ENCODE measurements at places on chromosomes 3 and 15.

GRCh38 chr3:69353088-69353478 lies 32.8 kb downstream of the FRMD4B start:
- DNase-seq = no peak
- no peaks in the 10 kb centered on the region for H3K4me1 ChIP-seq
- H3K4me3 ChIP-seq = peak overlapping the region; percentile 26
- H3K27ac ChIP-seq = peak overlapping the region; percentile 11
- no peaks in the 10 kb centered on the region for H3K36me3 ChIP-seq

GRCh38 chr3:105458518-105459215 lies 92.0 kb downstream of the ALCAM start:
- DNase-seq = no peak
- no peaks in the 10 kb centered on the region for H3K4me1 ChIP-seq
- no peak overlapping the region for H3K4me3 ChIP-seq
- no peaks in the 10 kb centered on the region for H3K36me3 ChIP-seq
- no peak overlapping the region for H3K27ac ChIP-seq

- H3K36me3 ChIP-seq = no peaks in the 10 kb centered on the region
- DNase-seq = no peak
- no peak overlapping the region for H3K27ac ChIP-seq
- no peaks in the 10 kb centered on the region for H3K4me1 ChIP-seq
- H3K27me3 ChIP-seq = no peaks in the 10 kb centered on the region
- H3K4me3 ChIP-seq = no peak overlapping the region
Measured at GRCh38 chr3:171407759-171408158, 52.4 kb downstream of the TNIK start.

GRCh38 chr3:138417559-138417982 lies 16.8 kb upstream of the ESYT3 start:
- H3K4me1 ChIP-seq = no peaks in the 10 kb centered on the region
- H3K36me3 ChIP-seq = no peaks in the 10 kb centered on the region
- peak; percentile 49 for DNase-seq

- no peak overlapping the region for H3K27ac ChIP-seq
- no peaks in the 10 kb centered on the region for H3K4me1 ChIP-seq
- no peak overlapping the region for H3K4me3 ChIP-seq
- no peaks in the 10 kb centered on the region for H3K27me3 ChIP-seq
Measured at GRCh38 chr3:22231061-22231460, 480.1 kb upstream of the ZNF385D start.

DNA sequence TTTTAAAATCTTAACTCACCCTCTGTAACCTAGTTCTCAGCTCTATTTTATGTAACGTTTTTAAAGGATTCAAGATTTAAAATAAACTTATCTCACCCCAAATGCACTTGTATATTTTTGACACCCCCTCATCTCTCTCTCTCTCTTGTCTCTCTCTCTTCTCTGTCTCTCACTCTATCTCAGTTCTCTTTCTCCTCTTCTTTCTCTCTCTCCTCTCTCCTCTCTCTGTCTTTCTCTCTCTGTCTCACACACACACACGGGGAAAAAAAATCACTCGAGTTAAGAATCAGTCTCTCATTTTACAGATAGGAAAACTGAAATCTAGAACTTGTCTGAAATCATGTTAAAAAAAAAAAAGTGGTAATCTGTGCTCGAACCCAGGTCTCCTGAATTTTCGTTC lies 108.5 kb downstream of the LPP start:
- peak overlapping the region; percentile 80 for H3K27ac ChIP-seq
- H3K4me3 ChIP-seq = no peak overlapping the region
- no peaks in the 10 kb centered on the region for H3K36me3 ChIP-seq
- DNase-seq = no peak
- H3K4me1 ChIP-seq = no peaks in the 10 kb centered on the region
- H3K27me3 ChIP-seq = no peaks in the 10 kb centered on the region

- no peaks in the 10 kb centered on the region for H3K4me1 ChIP-seq
- no peak overlapping the region for H3K27ac ChIP-seq
- H3K4me3 ChIP-seq = no peak overlapping the region
- no peaks in the 10 kb centered on the region for H3K27me3 ChIP-seq
- H3K36me3 ChIP-seq = no peaks in the 10 kb centered on the region
Measured at GRCh38 chr3:171556148-171556547, 95.9 kb upstream of the TNIK start.

- no peak overlapping the region for H3K27ac ChIP-seq
- no peaks in the 10 kb centered on the region for H3K27me3 ChIP-seq
- DNase-seq = no peak
- H3K4me1 ChIP-seq = no peaks in the 10 kb centered on the region
- no peak overlapping the region for H3K4me3 ChIP-seq
Measured at GRCh38 chr3:127534564-127534963, 56.0 kb downstream of the TPRA1 start.

Measured in Peyer's patch (tissue), 4 donors.